Stimulated activated CD8-positive, alpha-beta memory T cell treated with anti-CD3 and anti-CD28 coated beads, Interleukin-7, amount 100 ng/mL, for 24 hours (primary cell): ENCODE measurements at places on chromosomes 4 and X.

DNA sequence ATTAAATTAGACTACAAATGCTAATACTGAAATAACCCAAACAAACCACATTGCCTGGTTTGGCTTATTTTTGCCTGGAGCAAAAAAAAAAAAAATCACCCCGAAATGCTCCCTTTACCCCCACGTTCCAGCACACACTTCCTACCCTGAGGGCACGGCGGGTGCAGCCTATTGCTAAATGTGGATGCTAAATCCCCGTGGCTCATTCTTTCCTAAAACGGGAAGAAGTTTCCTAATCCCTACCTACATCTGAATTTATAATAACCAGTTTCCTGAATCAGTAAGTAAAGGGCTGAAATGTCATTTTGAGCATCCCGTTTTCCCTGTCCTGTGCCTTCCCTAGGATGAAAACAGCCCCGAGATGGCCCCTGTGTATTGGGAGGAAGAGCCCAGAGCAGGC, 97.0 kb downstream of the ABLIM2 start:
- no peak for DNase-seq

DNA sequence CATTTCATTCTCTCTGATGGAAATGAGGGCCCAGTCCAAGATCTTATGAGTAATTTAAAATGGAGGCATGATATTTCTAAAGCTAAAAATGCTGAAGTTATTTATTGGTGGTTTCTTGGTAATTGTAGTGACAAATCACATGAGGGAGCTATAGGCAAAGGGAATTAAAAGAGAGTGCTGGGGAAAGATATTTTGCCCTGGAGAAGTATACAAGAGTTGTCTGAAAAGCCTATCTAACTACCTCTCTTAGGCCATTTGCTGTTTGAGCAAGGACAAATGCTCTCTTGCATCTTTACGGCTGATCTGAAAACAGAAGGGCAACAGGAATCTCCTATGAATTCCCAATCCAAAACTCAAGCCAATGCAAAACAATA, 89.4 kb downstream of the FMR1NB start:
- DNase-seq, result no peak

DNA sequence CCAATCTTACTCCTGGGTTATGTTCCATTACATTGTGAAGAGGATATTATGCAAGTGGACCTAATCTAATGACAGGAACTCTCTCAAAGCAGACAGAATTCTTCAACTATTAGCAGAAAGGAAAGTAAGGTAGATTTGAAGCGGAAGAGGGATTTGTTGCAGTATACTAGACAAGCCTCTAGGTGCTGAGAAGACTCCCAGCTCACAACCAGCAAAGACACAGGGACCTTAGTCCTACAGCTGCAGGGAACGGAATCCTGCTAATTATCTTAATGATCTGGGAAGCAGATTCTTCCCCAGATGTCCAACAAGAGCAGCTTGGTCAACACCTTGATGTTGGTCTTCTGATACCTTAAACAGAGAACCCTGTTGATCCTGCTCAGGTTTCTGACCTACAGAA, 73.6 kb downstream of the STK32B start:
- DNase-seq, result no peak

DNA sequence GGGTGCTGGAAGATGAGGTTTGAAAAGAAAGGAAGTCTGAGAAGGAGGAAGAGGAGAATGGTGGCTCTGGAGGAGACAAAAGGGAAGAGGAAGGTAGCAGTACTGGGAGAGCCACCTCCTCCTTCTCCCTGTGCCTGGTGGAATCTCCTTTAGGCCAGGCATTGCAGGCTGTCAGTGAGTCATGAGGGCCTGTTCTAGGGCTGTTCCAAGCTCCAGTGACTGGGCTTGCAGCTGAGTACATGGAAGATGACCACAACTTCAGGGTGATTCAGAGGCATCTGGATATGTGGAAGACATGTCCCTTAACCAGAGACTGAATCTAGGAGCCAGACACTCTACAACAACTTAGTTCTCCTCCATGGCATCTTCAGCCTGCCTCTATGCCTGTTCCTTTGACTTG, 107.8 kb downstream of the EFNB1 start:
- DNase-seq, result no peak

- DNase-seq, result no peak
Measured at GRCh38 chr4:139734201-139734874, 68.7 kb downstream of the MGST2 start.

- no peak for DNase-seq
Measured at GRCh38 chr4:56405016-56405415, 17.7 kb upstream of the AASDH start.

- no peak for DNase-seq
Measured at GRCh38 chr4:17096692-17097091, 198.2 kb upstream of the LDB2 start.
